ENCODE measurements at places on chromosomes 11 and 22.

DNA sequence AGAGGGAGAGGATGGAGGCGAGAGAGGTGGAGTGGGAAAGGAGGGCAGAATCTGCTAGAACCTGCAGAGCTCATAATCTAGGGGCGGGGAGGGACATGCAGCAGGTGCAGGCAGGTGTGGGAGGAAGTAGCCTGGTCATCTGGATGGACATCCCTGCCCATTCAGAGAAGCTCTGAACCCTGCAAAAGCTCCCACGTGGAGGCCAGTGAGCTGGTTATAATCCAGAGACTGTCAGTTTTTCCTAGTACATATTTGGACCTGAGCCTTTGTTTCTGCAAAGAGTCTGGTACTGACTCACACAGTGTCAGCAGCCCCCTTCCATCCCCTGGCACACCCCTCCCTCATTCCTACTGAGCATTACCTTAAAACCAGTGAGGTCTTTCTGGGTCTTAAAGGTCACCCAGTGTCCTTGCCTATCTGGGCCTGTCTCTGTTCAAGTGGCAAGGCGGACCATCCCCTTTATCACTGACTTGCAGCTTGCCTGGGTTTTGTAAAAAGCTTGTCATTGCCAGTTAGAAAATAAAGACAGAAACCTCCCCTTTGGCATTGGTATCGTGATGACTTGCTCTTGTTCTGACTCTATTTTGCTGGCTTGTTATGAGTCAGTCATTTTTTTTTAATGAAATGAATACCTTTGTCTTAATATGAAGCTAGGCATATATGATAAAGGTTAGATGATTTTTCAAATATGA, 26.1 kb downstream of the PTPRJ start:
- peak overlapping the region; percentile 54 for H3K4me3 ChIP-seq
- DNase-seq = no peak
- H3K27me3 ChIP-seq = no peaks in the 10 kb centered on the region
- H3K4me1 ChIP-seq = peaks cover 46% of the 10 kb centered on the region

GRCh38 chr11:112024178-112024772, 933 bp upstream of the DLAT start:
- H3K36me3 ChIP-seq = peaks cover 6% of the 10 kb centered on the region
- peak overlapping the region; percentile 91 for H3K27ac ChIP-seq
- no peaks in the 10 kb centered on the region for H3K27me3 ChIP-seq
- DNase-seq = peak; percentile 16
- peaks cover 12% of the 10 kb centered on the region for H3K4me1 ChIP-seq
- peak overlapping the region; percentile 100 for H3K4me3 ChIP-seq

DNA sequence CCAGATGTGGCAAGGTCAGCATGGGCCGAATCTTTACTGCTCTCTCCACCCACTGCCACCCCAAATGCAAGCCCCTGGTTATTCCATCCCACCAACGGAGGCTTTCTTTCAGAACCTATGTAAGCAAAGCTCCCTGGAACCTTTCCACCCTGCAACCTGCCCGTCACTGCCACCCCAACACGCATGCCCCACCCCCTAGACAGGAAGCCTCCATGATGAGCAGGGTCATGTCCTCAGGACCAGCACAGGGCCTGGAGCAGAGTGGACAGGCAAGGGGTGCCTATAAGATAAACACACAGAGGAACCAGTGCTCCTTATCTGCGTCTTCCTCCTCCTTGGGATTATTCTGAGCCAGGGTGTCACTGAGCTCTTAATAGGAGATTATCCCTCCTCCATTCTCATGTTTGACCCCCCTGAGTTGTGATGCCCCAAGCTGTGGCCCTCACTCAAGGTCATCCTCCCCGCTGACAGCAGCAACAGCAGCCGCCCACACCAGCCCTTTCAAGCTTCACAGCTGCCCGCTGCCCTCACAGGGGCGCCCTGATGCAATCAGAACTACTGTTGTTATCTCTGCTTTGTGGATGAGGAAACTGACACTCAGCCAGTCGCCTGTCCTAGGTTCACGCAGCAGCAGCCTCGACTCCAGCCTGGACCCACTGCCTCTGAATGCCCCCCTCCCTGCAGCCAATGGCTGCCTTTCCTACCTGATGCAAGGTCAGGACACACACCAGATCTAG, 647.3 kb downstream of the TBC1D22A start:
- H3K4me3 ChIP-seq = no peak overlapping the region
- H3K27me3 ChIP-seq = peaks cover 7% of the 10 kb centered on the region
- DNase-seq = no peak
- no peaks in the 10 kb centered on the region for H3K36me3 ChIP-seq
- H3K27ac ChIP-seq = no peak overlapping the region

- DNase-seq = no peak
- H3K27ac ChIP-seq = no peak overlapping the region
- H3K4me1 ChIP-seq = no peaks in the 10 kb centered on the region
- no peaks in the 10 kb centered on the region for H3K27me3 ChIP-seq
- no peaks in the 10 kb centered on the region for H3K36me3 ChIP-seq
- no peak overlapping the region for H3K4me3 ChIP-seq
Observed at GRCh38 chr11:5557751-5558150, 9.4 kb upstream of the OR52H1 start.

All from memory B cell (primary cell).